ENCODE measurements at places on chromosomes 2 and 18.

- no peak for DNase-seq
Measured at GRCh38 chr2:65537651-65538385, 105.4 kb upstream of the SPRED2 start.

DNA sequence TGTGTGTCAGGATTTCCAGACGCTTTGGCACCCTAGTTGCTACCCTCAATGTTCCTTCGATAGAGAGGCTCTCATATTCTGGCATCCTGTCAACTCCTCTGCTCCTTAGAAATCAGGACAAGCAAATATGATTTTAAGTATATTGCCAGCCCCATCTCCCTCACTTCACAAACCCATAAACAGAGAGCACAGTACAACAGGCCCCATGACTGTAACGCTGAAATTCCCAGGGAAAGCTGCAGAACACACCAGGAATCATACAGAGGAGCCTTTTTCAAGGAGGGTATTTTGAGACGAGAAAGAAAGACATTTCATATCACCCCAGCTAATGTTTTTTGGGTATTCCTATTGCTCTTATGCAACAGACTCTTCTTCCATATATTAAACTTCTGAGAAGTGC, 162.9 kb downstream of the NAPG start:
- DNase-seq: no peak

DNA sequence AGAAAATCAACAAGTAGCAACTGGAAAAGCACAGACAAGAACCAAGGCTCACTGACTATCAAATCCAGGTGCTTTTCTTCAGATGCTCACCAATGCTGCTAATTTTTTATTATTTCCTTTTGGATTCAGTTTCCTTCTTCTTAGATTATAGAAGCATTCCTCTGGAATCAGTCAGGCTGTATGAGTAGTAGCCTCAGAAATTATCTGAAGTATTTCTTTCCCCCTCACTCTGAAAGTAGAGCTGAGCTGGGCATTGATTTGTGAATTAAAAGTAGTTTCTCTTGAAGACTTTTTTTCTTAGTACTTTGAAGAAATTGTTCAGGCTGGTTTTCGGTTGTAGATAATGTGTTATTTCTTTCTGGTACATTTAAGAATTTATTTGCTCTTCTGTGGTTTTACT, 273.7 kb downstream of the NOL4 start:
- DNase-seq: no peak

DNA sequence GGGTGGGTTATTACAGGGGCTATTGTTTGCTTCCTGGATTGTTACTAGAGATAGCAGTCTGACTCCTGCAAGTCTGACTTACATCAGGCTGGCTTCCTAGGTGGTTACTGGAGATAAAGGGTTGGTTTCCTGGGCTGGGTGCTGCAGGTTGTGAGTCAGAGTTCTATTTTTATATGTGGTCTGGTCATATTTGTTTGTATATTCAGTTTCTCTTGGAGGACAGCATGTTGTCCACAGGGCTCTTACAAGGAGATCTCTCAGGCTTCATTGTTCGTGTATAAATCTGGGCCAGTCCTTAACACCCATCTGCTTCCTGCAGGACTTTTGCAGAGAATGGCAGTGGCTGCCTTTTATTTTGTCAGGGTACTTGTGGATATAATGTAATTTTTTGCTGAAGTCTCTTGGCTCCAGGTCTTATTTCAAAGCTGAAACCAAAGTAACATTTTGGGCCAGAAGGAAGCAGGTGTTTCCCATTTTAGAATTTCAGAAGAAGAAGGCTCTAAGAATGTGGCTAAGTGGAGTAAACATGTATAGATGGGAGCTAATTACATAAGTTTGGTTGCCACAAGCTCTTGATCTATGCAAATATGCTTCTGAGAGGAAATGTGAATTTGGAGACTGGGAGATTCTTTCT, 65.9 kb upstream of the SLC16A14 start:
- DNase-seq: no peak

- DNase-seq: no peak
Measured at GRCh38 chr2:196360650-196361049, 189.3 kb upstream of the STK17B start.

DNA sequence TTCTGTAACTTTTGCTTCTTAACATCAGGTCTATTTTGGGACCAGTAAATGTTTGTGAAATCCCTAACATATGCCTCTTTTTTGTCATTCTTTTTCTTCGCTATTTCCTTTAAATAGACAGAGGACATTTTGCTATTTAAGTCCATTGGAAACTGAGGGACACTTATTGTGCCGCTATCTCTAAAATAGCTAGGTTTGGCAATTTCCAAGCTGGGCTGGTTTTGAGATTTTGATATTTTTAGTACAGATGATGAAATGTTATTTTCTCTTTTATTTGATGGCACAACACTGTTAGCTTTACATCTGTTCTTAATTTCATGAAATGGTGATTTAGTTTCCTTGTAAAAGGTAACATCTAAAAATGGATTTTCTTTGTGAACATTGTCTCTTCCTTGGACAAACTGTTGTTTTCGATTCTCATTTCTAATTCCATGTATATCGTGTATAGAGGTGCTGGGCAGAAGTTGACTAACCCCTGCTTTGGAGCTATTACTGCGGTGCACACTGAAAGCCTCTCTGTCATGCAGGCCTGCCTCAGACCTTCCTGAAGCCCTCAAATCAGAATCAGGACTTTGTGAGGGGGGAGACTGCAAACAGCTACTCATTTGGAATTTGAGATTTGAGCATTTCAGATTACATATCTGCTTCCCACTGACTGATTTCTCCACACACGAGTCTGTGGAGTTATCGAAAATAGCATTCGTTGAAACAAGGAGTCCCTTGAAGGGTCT, 594 bp downstream of the RAD51AP2 start:
- no peak for DNase-seq

- no peak for DNase-seq
Measured at GRCh38 chr2:134582547-134582899, 136.3 kb downstream of the TMEM163 start.

GRCh38 chr18:67134911-67135310, 381.6 kb downstream of the DSEL start:
- no peak for DNase-seq

DNA sequence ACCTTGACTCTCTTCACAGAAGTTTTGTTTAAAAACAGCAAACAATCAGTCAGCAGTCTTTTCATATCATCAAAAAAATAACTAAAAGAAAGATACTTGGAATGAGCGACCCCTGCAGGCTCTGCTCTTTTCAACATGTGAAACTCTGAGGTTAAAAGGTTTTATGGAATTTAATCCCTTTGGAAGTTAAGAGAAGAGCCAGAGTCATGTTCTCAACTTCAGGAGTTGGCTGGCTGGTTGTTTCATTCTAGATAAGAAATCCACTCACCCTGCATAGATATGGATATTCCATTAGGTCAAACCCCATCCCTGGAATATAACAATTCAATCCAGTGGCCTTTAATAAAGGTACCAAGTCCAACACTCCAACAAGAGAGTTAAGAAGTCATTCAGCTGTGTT, 115.6 kb upstream of the RMDN2 start:
- DNase-seq: no peak

GRCh38 chr18:31789409-31789808, 28.7 kb upstream of the SLC25A52 start:
- DNase-seq: no peak

DNA sequence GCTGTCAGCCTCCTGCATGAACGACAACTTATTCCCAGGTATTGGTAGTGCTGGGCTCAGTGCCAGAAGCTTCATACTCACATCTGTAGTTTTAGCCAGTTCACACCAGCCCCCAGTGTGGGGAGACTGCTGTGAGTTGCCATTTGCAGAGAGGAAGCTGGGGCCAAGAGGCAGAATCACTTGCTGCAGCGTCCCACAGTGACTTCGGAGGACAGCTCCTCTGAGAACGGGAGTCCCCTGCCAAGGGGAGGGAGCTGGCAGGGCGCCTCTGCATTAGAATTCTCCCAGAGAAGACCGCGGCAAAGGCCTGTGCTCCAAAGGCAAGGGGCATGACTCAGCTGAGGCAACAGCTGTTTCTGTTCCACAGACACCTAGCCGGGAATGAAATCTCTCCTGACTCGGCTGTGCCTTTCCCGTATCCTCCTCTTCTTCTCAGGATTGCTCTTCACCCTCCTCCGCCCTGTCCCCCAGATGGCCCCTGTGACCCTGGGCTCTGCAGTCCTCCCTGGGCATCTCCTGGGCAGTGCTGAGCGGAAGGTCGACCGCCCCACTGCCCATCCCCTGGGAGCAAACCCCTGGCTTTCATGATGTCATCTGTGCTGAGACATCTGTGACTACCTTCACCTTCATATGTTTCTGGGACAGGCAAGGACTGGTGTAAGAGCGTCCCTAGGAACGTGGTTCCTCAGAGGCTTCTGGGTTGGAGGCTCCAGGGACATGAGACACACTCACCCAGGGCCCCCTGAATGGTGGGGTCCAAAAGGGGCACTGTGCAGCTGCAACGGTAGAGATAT, 18.0 kb downstream of the MAL start:
- DNase-seq: no peak

GRCh38 chr2:240387669-240388358, 47.6 kb upstream of the GPC1 start:
- DNase-seq: no peak

DNA sequence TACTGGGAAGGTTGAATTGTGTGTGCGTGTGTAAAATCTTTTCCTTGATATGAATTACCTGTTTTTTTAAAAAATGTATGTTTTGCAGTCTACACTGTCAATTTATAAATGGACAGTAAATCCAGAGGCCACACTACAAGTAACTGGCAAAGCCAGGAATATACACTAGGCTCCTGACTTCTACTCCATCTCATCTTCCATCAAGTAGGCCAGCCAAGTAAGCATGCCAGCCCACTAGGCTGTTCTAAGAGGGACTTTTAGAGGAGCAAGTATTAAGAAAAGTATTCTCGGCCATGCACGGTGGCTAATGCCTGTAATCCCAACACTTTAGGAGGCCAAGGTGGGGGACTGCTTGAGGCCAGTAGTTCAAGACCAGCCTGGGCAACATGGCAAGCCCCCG, 13.0 kb upstream of the METAP1D start:
- DNase-seq: no peak

- DNase-seq: no peak
Measured at GRCh38 chr2:241029599-241030332, 31.3 kb downstream of the SNED1 start.

DNA sequence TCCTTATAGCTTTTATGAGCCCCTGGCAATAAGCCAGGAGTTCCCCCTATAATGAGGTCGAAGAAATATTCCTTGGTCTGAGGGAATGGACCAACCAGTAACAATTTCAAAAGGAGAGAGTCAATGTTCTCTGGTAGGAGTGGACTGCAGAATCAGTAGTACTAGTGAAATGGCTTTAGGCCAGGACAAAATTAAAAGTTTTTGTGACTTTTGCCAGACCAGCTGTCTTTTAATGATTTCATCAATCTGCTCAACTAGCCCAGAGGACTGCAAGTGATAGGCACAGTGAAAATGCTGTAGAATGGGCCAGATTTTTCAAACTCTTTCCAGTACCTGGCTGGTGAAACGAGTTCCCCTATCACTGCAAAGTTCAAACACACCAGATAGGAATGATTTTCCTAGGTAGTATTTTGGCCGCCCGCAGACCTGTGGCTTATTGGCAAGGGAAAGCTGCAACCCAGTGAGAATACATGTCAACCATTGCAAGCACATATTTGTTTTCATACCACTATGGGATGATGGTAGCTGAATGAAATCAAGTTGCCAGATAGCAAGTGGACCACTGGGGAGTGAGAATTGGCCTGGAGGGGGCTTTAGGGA, 45.5 kb downstream of the CERS6 start:
- no peak for DNase-seq

DNA sequence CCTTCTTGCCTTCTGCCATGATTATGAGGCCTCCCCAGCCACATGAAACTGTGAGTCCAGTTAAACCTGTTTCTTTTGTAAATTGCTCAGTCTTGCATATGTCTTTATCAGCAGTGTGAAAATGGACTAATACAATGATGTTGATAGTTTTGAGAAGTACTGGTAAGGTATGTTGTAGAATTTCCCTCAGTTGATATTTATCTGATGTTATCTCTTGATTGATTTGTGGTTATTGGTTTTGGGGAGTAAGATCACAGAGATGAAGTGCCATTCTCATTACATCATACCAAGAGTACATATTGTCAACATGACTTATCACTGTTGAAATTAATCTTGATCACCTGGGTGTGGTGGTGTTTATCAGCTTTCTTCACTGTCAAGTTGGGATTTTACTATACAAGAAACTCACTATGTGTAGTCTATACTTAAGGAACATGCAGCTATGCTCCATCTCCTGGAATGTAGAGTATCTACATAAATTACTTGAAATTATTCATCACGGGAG, 5.1 kb upstream of the SPAG16 start:
- DNase-seq: no peak

DNA sequence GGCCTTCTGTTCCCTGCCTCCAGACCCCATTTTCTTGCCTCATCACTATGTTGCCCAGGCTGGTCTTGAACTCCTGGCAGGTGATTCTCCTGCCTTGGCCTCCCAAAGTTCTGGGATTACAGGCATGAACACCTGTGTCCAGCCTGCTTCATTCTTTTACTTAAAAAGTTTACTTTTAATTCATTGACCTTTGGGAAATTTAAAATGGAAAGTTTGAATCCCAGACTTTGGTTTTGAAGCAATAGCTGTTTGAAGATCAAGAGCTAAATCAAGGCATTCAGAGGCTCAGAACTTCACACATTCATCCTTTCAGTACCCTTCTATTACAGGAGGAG, 79.3 kb upstream of the SESTD1 start:
- DNase-seq: no peak

- no peak for DNase-seq
Measured at GRCh38 chr2:237441605-237442274, 27.8 kb upstream of the COL6A3 start.

- DNase-seq: no peak
Measured at GRCh38 chr2:55115761-55116597, 65.7 kb upstream of the RTN4 start.

DNA sequence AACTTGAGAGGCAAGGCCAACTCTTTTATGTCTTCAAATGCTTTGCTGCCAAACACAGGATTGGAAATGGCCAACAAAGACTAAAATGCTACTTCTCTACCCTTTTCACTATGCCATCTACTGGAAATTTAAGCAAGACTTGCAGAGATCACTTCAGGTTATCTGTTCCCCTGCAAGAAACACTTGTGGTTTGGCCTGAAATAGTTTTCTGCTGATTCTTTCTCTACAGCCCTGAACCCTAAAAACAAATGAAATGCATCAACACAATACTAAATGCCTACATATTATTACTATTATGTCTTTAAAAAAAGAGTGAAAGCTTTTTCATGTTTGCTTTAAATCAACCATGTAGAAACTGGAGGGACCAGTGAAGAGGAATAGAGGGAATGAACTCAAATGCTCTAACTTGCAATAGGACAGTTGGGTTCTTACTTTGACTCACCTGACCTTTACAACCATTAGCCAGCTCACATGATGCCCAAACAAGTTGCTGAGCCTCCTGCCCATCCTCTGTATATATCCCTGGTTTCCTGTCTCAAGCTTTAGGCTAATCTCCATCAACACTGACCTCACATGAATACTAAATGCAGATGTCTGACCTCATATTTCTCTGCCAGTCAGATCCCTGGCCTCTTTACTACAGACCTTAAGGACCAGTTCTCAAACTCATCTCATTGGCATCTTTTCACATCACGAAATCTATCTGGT, 17.5 kb upstream of the ADAM17 start:
- DNase-seq: no peak

DNA sequence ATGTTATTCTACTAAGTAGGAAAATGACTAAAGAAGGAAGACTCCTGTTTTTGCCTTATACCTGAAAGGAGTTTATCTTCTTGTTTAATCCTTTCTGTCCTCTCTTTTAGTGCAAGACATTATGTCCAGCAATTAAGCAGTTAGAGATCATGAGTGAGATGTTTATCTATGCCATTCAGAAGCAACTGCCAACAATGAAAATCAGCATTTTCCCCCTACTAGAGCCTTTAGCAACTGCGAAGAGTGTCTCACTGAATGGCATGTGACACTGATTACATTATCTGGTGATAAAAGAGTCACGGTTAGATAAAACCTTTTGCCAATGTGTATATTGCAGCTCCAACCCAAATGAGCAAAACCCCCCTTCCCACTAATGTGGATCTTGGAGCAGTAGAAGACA, 357.7 kb upstream of the SYT4 start:
- no peak for DNase-seq

Data from GM18507 (cell line).